Upper lobe of right lung (tissue), 1 donor: ENCODE measurements at places on chromosomes 7 and 10. TPM values are rescaled to one million over a fixed set of nuclear protein-coding genes. Genes with fewer than 3 reads are reported as not detected.

DNA sequence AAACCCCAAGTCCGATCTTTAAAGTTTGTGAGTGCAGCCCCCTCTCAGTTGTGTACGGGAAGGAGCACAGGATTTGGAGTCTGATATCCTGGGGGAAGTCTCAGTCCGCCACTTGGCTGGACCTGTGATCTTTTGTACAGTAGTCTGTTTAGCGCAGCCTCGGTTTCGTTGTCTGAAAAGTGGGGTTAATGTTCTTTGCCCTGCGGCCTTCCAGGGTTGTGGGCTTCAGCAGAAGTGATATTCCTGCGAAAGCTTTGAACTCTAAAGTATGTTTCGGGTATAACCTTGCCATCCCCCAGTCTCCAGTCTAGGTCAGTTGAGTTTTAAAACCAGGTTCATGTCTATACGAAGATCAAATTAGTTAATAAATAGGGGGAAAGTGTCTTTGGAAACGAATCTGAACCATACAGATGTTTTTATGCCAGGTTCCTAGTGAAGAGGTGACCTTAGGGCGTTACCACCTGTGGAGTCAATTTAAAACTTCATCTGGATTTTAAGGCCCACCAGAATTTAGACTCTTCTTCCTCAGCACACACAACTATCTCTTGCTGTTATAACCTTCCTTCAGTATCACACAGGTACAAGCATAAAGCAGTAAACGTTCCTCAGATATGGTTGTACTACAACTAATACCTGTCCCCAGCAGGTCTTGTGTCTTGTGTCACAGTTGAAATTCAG lies 904 bp downstream of the R3HCC1L start:
- no peak for DNase-seq
- H3K27ac ChIP-seq, result peak overlapping the region; percentile 90
- peaks cover 18% of the 10 kb centered on the region for H3K4me1 ChIP-seq
- peak overlapping the region; percentile 95 for H3K4me3 ChIP-seq
- H3K27me3 ChIP-seq, result no peaks in the 10 kb centered on the region

The ABCB8 gene
- total RNA-seq, result 40.6 TPM

GRCh38 chr7:51501620-51502019 lies 185.0 kb upstream of the COBL start:
- H3K27me3 ChIP-seq, result no peaks in the 10 kb centered on the region
- no peak overlapping the region for H3K27ac ChIP-seq
- DNase-seq, result no peak
- H3K4me1 ChIP-seq, result no peaks in the 10 kb centered on the region
- no peak overlapping the region for H3K4me3 ChIP-seq

- peaks cover 43% of the 10 kb centered on the region for H3K27me3 ChIP-seq
- H3K4me3 ChIP-seq, result no peak overlapping the region
- DNase-seq, result no peak
- no peaks in the 10 kb centered on the region for H3K4me1 ChIP-seq
Measured at GRCh38 chr7:72337390-72338167, 74.6 kb downstream of the CALN1 start.

The C10orf105 gene
- 0.52 TPM for total RNA-seq

GRCh38 chr7:66100408-66101050 lies 14.1 kb upstream of the CRCP start:
- H3K36me3 ChIP-seq, result no peaks in the 10 kb centered on the region
- peak overlapping the region; percentile 82 for H3K27ac ChIP-seq
- H3K27me3 ChIP-seq, result no peaks in the 10 kb centered on the region
- no peak for DNase-seq
- peak overlapping the region; percentile 46 for H3K4me3 ChIP-seq
- H3K4me1 ChIP-seq, result peaks cover 9% of the 10 kb centered on the region

- H3K4me1 ChIP-seq, result no peaks in the 10 kb centered on the region
- H3K4me3 ChIP-seq, result no peak overlapping the region
- no peaks in the 10 kb centered on the region for H3K27me3 ChIP-seq
- no peaks in the 10 kb centered on the region for H3K36me3 ChIP-seq
- H3K27ac ChIP-seq, result no peak overlapping the region
Measured at GRCh38 chr10:130725474-130725970, 586.0 kb downstream of the TCERG1L start.

- no peaks in the 10 kb centered on the region for H3K27me3 ChIP-seq
- no peaks in the 10 kb centered on the region for H3K36me3 ChIP-seq
- no peak for DNase-seq
- no peaks in the 10 kb centered on the region for H3K4me1 ChIP-seq
Measured at GRCh38 chr7:134908289-134908688, 78.0 kb upstream of the AGBL3 start.
